AG04449 (cell line): ENCODE measurements at places on chromosomes 4 and X.

- no peak for DNase-seq
These were observed 419.9 kb upstream of the NWD2 start for GRCh38 chr4:36824682-36825081.

GRCh38 chr4:42892413-42892812, at the start of gene GRXCR1:
Gene GRXCR1, plus strand, starts transcription at chr4:42892713. Its CDS starts 554 bp downstream, at chr4:42893267.
- DNase-seq, result no peak

DNA sequence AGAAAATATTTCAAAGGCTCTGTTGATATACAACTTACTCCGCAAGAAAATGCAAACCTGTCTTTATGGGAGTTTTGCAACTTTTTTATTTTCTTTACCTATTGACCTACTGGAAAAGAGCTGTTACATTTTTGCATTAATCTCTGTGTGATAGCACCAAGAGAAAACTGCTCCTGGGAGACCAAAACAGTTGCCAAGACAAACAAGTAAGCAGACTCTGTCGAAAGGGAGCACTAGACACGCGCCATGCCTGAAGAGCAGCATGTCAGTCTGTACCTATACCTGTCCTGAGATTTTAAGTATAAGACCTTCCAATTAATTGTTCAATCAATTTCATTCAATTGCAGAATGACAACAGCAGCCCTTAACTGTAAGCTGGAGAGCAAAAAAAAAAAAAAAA, 56.0 kb upstream of the TECRL start:
- DNase-seq, result no peak

- no peak for DNase-seq
These were observed 54.7 kb upstream of the ADRA2C start for GRCh38 chr4:3711183-3712111.

DNA sequence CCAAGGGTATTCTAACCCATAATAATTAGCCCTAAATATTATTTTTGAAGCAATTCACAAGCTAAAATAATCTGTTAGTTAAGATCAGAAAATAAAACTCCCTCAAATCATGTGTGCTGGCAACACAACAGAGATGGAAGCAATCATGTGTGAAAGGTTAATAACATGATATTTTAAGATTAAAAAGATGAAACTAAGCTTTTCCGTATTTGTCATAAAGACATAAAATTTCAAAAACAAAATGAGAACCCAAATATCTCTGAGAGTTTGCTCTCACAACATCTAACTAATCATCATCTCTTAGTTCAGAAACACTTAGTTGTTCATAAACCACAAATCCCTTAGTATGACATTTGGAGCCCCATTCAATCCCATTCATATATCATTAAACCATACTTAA, 749.1 kb downstream of the CCSER1 start:
- DNase-seq, result no peak

GRCh38 chr4:147029296-147029695, 83.6 kb upstream of the TTC29 start:
- no peak for DNase-seq

- DNase-seq, result no peak
These were observed 827.9 kb downstream of the PCDH7 start for GRCh38 chr4:31548021-31548420.

- no peak for DNase-seq
These were observed 68.7 kb downstream of the SUPT20HL2 start for GRCh38 chrX:24245202-24245601.

DNA sequence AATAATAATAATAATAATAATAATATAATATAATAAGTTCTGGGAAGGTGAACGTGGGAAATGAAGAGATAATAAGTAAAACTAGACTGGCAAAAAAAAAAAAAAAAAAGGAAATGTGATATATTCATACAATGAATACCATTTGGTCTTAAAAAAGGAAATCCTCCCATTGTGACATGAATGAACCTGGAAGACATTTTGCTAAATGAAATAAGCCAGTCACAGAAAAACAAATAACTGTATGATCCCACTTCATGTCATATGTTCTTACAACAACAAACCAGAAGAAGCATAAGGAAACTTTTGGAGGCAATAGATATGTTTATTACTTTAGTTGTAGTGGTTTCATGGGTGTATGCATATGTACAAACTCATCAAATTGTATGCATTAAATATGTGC, 63.1 kb downstream of the ATP11C start:
- no peak for DNase-seq

GRCh38 chrX:135425026-135425965, 3.6 kb downstream of the SMIM10L2A start:
- no peak for DNase-seq

- DNase-seq, result no peak
These were observed 37.3 kb upstream of the LPAR4 start for GRCh38 chrX:78710171-78710570.

- DNase-seq, result no peak
These were observed 2.3 kb downstream of the NOCT start for GRCh38 chr4:139017861-139018260.

GRCh38 chr4:153115322-153116290, 88.6 kb upstream of the TRIM2 start:
- DNase-seq, result peak; percentile 44

DNA sequence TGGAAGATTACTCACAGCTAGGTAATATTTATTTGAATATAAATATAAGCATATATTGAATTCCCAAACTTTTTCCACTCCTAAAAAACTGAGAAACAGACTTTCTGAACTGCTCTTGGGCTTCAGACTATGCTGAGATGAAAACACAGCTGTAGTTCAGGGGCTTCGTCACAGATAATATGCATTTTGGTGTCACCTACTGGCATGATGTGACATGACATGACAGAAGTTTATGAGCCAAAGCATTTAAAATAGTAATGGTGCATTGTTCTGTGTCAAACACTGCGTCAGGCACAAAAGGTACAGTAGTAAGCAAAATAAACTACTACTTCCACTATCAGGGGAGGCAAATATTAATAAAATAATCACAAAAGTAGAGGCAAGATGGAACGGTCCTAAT, 171.3 kb downstream of the BTC start:
- DNase-seq, result no peak

DNA sequence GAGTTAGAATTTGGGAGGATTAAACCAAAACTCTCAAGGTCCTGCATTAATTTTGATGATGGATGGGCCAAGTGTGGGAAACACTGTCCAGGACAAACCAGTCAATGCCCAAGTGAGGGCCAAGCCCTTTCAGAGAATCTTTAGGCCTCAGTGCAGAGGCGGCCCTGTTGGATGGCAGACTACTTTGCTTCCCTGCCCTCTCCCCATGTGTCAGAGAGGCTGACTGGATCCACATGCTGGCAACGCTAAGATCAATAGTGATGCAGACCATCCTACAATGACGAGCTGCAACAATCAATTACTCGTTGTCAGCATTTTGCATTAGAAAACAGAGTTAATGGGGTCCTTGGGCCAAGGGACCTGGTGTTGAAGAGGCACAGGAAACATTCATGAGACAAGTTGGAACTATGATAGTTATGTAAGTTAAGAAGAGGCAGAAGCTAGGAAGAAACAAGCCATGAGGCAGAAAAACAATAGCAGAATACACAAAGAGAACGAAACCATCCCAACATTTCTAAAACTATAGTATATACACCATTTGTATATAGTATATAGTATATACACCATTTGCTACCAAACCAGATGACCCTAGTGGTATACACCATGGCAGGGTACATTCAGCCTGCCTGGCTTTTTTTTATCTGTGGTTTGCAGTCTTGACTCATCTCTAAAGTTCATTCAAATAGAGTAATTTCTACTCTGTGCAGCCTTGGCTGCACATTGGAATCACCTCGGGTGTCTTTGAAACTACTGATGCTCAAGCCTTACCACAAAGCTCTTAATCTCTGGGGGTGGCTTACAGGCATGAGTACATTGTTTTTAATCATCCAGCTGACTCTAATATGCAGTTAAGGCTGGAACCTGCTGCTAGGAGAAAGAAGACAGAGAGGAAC, 147.7 kb upstream of the GYPA start:
- DNase-seq, result no peak

DNA sequence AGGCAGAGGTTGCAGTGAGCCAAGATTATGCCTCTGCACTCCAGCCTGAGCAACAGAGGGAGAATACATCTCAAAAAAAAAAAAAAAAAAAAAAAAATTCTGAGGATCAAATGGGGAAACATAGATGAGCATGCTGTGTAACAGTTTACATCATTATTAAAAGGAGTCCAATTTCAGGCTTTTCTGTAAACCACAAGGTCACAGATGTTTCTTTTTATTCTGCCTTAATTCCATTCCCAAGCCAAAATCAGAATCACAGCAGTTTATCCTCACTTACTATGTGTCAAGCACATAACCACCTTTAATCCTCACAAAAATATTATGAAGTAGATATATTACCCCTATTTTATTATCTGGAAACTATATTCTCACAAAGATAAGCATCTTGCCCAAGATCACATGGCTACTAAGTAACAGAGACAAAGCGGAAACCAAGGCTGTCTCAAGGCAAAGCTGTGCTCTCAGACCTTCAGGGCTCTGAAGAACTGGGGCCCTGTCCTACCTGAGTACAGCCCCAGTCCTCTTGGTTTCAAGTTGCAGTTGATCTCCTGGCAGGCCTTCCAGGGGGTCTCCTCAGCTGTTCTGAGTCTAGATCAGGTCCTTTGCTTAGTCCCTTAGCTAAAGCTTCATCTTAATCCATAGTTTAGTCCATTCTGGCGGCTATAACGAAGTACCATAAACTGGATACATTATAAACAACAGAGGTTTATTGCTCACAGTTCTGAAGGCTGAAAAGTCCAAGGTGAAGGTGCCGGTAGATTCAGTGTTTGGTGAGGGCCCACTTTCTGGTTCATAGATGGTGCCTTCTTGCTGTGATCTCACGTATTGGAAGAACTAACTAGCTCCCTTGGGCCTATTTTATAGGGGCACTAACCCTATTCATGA, 141.3 kb downstream of the PALLD start:
- no peak for DNase-seq

- DNase-seq, result no peak
These were observed 167.6 kb upstream of the DKK2 start for GRCh38 chr4:107203733-107204132.

DNA sequence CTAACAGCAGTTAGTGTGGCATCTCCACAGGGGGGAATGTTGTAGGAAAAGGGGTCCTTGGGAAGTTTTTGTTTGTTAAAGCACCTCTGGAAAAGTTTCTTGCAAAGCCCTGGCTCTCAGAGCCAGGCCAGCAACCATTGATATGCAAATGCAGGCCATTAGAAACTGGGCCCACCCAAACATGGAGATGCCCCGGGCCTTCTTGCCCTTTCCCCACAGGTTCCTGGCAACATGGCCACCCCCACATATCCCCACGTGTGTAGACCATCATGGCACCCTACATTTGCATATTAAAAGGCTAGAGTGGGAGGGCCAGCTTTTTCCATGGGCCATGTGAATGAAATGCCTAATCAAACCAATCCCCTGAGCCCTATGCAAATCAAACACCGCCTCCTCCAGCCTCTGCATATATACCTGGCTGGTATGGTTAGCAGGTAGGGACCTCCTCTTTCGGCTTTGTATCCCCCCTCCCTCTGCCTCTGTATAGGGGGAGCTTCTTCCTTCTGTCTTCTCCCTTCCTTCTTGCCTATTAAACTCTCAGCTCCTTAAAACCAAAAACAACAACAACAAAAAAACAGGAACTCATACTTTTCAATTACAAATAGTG, 44.0 kb upstream of the ZCCHC13 start:
- no peak for DNase-seq

DNA sequence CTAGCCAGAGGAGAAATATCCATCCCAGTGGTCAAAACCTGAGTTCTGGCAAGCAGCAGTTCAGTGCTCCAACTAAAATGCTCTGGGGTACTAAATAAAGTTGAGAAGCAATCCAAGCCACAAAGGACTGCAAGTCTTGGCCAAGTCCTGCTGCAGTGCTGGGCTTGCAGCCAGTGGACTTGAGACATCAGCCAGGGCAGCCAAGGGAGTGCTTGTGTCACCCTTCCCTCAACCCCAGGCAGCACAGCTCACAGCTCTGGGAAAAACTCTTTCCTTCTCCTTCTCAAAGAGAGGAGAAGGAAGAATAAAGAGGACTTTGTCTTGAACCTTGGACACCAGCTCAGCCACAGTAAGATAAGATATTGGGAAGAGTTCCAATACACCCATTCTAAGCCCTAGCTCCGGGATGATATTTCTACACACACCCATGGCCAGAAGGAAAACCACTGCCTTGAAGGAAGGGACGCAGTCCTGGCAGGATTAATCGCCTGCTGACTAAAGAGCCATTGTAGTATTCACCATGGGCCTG, 99.8 kb downstream of the PTCHD1 start:
- DNase-seq, result no peak

DNA sequence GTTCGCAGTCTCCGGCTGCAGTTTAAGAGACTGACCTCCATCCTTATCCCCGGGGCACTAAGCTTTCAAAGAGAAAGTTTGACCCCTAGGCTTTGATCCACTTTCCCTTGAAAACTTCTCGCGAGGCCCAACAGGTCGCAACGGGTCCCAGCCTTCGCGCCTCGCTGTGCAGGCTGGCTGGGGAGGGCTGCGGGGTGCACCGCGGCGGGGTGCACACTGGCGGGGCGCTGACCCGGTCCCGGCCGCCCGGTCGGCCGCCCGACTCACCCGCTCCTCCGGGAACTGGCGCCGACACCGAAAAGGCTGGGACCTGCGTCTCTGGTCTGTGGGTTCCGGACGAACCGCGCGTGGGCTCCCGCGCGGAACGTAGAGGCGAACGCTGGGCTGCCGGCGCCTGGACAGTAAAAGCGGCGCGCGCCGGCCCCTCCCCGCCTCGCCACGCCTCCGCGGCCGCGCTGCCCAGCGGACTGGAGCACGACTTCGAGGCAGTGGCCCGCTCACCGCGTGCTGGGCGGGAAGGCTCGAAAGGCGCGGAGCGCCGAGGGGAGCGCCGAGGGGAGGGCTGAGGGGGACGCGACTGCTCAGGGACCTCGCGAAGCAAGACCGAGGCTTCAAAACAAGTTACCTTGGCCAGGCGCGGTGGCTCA, at the start of gene TAF7L:
Gene TAF7L (minus strand): TSS at position 378 of the 647 bp plus-strand sequence. CDS start 3,791 bp downstream, outside the sequence.
- DNase-seq, result no peak

DNA sequence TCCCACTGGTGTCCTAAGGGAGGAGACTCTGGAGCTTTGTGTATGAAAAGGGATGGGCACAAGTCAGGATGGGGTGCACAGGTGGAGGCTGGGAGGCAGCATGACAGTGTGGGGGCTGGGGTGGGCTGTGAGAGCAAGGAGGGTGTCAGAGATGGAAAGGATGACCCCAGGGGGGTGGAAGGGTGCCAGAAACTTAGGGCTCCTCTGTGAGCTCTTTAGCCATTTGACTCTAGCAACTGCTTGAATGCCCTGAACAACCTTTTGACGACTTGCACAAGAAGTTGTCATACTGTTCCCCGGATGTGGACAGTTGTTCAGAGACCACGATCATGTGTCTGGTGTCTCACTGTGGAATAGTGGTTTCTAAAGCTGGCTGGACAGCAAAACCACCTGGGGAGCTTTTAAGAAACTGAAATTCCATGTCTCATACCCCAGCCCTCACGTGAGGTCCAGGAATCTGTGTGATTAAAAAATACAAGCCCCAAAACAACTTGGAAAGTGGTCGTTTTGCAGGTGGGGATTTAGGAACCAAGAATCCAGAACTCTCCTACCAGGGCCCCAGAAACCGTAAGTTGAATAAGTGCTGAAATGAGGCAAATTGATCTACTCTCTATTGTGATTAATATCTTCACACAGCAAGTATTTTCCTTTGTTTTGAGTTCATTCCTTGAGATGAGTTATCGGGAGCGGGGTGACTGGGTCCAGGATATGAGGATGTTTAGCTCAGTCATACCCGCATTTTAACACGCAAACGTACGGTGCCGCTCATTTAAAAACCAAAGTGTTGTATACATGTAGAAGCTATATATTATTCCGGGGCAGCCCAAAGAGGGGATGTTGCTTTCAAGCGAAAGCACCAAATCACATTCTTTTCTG, 3.4 kb downstream of the RHOH start:
- DNase-seq, result no peak
